ENCODE measurements at places on chromosomes 6 and 20.

DNA sequence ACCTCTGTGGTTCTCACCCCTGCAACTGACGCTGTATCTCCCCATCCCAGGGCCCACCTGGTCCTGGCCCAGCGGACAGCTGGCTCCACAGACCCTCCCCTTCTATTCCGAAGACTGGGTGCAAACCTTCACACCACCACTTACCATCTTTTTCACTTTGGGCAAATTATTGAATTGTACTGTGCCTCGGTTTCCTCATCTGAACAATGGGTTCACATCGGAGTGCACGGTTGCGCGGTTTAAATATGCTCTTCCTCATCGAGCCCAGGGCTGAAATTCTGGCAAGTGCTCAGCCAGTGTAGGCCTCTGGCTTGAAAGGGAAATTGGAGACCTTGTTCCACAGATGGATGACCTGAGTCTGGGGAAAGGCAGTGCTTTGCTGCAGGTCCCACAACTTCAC, 2.9 kb upstream of the ARFGAP1 start:
- DNase-seq, result no peak

GRCh38 chr20:11754451-11754850, 163.2 kb upstream of the BTBD3 start:
- no peak for DNase-seq

- DNase-seq, result no peak
Measured at GRCh38 chr20:17568045-17568788, 1.7 kb upstream of the DSTN start.

- DNase-seq, result no peak
Measured at GRCh38 chr6:38400101-38400500, 239.6 kb downstream of the BTBD9 start.

- DNase-seq, result no peak
Measured at GRCh38 chr6:133895573-133896343, 6.8 kb downstream of the TCF21 start.

DNA sequence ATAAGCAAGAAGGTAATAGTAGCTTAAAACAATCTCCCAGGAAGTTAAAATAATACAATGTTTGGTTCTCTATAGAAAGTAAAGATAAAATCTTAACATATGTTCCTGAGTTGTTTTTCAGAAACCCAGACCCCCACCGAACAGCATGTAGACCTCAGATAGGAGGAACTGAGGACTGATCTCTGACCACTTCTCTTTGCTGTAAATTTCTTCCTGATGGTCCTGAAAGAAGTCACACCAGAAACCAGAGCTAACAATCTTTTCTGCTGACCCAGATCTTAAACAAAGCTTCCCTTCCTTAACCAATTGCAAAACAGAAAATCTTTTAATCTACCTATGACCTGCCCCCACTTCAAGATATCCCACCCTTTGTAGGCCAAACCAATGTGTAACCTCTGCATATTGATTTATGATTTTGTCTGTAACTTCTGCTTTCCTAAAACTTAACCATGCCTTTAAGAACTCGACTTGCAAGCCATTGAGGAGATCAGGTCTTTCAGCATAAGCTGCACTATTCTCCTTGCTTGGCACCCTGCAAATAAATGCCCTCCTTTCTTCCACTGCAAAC, 21.9 kb upstream of the BEND6 start:
- DNase-seq, result no peak

- no peak for DNase-seq
Measured at GRCh38 chr6:143135325-143135724, 74.6 kb downstream of the AIG1 start.

- no peak for DNase-seq
Measured at GRCh38 chr6:120392941-120393340, 941.3 kb downstream of the TBC1D32 start.

DNA sequence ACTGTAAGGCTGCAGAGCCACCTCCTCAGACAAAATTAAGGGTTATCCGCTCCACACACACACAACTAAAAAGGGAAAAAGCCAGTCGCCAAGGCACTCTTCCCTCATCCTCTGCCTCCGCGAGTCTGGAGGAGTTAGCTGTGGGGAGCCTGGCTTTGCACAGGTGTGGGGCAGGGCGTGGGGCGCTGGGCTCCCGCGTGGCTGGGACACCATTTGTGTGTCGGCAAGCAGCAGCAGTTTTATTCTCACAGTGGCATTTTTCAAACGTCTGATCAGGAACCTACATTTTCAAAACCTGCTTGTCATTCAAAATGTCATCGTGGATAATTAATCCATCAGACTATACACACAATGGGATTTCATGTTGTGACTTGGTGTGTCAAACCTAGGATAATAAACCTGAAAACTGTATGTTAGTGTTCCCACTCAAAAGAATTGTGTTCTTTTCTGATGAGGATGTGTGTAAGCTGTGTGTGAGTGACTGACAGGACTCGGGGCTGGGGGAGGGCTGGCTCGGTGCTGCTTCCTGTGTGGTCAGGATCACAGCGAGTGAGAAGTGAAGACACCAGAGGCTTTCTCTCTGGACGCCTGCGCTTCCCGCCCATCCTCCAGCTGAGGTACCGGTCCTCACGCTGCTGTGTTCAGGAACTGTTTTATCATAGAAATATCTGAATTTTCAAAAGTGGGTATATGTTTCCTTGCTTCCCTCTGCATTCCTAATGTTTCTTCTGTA, 83.1 kb downstream of the IRF4 start:
- peak; percentile 71 for DNase-seq

DNA sequence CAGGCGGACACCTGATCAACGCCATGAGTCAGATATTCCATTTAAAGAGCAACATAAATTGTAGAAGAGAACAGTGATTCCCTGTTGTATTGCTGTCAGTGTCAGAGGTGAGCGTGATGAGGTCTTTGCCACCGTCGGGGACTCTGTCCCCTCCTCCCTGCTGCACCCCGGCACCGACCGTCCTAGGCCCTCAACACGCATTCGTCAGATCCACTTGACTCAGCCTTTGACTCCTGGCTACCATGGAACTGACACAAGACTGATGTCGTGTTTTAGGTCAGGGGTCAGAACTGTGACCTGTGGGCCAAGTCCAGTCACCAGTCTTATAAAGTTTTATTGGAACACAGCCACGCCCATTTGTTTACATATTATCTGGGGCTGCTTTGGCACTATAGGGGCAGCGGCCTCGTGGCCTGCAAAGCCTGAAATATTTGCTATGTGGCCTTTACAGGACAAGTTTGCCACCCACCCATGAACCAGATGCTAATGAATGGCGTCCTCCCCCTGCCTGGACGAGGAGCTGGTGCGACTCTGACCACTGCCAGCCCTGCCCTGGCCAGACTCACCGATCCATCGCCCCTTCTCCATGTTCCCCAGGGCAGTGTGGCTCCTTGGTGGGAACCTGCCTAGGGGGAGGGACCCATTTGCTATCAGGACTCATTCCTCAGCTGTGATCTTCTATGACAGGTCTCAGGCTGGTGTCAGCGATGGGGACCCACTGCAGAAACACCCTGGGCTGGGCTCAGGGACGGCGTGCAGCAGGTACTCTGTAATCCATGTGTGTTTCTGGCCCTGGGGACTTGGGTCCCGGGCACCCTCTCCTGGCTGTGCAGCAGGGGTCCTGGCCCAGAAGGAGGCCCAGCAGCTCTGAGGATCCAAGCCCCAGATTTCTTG, 37.5 kb upstream of the PHACTR3 start:
- DNase-seq, result no peak

DNA sequence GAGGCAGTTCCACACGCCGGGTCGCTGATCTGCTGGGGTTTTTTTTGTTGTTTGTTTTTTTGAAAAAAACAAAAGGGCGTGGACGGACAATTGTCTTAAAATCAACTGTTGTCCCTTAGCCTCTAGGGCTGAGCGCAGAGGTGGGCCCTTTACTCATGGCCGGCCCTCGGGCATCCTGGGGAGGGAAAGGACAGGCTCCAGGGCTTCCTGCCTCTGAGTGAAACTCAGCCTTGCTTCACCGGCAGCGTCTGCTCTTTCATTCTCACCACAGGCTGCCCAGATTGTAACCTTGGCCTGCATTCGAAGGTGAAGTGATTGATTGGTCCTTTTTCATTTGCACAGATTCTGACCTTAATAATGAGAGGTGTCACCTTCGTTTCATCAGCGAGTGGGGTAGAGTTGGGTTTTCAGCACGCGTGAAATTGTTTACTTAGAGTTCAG, 797 bp downstream of the SMIM13 start:
- DNase-seq, result peak; percentile 24

- no peak for DNase-seq
Measured at GRCh38 chr20:53757472-53757913, 163.9 kb upstream of the ZNF217 start.

DNA sequence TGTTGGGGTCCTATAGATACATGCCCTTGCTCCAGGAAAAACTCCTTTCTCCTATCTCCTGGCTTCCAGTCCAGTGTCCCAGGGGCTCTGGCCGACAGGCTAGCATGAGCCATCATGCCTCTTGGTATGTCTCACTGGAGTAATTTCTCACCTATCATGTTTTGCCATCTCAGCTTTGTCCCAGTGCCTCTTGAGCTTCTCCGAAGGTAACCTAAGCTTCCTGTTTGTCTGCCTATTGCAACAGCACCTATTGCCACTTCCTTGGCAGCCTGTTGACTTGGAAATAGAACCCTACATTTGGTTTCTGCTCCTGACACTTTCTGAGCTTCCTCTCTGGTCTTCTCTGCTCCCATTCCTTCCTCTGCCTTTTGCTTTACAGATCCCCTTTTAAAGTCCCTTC, 197.7 kb downstream of the KCNQ5 start:
- no peak for DNase-seq

- no peak for DNase-seq
Measured at GRCh38 chr20:19501476-19502115, 256.5 kb upstream of the RIN2 start.

GRCh38 chr6:158621694-158622544, 22.6 kb downstream of the DYNLT1 start:
- DNase-seq, result no peak

DNA sequence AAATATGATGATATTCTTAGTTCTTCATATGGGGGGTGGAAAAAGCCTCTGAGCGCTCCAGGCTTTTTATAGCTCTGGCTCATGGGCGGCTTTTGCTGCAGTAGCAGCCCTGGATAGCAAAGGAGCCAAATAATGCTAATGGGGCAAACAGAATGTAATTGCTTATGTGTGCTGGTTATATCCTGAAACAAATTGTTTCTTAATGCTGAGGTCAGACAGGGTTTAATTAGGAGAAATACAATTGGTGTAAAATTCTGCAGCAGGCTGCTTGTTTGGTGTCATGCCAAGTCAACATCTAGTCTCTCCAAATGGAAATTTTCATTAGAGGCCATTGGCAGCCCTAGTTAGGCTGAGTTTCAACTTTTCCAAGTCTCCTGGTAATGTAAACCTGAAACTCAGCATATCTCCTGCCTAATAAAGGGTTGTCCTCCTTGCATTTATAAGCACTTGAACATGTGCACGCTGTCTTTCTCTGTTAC, 530.1 kb upstream of the NOX3 start:
- DNase-seq, result no peak

DNA sequence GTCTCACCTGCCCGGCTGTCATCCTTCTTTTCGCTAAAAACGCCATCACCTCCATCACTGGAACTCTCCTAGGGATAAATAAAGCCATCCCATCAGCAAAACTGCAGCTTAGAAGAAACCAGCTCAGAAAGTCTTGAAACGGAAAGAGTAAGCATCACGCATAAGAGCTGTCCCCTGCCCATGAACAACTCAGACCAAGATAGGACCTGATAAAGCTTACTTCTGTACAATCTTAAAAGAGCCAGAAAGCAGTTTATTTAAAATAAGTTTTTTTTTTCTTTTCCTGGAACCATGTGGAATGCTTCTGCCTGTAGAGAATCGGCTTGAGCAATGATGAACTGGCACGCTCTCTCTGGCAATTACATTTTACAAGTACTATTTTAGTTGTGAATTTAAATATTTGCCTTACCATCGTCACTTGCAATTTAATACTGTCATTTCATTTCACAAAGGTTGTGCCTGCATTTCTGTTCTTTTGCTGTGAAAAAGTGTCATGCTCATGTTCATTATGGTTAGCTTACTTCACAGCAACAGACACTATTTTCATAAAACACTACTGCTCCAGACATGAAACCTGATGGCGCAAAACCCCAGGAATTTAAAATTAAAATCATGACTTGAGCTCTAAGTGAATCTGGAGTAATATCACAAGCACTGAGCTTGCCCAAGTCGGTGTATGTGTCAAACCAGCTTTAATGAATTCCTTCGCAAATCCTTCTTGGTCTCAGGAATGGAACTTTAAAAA, 59.6 kb upstream of the EMILIN3 start:
- no peak for DNase-seq

DNA sequence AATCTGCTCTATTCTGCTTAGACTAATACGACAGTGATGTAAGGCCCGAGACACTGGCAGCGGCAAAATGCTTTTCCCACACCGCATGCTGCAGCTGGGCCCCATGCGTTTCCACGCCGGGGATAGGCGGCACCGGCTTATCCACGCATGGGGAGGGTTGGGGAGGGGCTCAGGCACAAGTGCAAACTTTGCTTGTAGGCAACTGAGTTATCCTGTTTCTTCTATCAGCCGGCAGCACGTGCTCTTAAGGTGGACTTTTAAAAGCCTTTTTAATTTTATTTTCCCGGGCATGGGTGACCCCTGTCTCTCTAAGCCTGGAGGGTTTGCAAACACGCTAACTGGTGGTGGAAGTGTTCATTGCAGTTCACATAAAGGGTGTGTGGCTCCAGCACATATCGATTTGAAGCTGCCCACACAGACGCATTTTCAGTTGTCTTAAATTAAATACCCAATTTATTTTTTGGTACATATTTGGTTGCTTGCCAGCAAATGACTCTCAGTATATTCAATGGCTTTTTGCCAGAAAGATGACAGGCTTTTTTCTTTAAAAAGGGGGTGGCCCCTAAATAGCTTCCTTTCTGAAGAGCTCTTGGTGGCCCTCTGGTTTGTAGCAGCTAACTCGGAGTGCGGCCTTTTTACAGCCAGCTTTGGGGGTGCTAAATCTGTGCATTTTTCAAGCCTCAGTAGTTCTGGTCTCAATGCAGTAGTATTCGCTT, 561.8 kb upstream of the AGPAT4 start:
- no peak for DNase-seq

DNA sequence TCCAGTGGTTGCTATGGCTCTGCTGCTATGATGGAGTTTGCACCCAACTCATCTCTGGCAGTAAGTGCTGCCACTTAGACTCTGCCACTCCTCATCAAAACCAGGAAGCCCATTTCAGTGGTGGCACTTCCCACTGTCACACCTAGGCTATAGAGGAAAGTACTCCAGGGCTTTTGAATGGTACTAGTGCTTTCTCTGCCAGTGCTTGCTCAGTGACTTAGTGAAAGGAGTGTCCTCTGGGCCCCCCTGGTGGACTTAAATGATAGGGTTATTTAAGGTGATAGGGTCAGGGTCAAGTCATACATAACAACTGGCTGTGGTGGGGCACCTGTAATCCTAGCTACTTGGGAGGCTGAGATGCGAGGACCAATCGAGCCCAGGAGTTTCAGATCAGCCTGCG, 22.8 kb downstream of the FITM2 start:
- DNase-seq, result peak; percentile 10

DNA sequence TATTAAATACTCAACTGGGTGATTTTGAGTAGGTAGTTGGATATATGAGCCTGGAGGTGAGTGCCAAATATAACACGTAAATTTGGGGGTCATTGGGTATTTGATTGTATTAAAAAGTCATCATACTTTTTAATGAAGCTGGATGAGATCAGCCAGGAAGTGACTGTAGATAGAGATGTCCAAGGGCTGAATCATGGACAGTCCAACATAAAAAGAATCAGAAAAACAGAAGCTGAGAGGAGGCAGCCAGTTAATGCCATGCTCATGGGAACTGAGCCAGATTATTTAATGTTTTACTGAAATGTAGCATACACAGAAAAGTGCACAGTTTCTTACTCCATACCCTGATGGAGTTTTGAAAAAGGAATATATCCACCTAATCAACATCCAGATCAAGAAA, 435.5 kb upstream of the PLCB4 start:
- DNase-seq, result no peak
